Naive thymus-derived CD4-positive, alpha-beta T cell (primary cell): ENCODE measurements at places on chromosomes 11 and 22.
A peak's percentile ranks its signal among the peaks of the same experiment; 100 is the strongest.

GRCh38 chr11:132886335-132886734 lies 646.0 kb downstream of the OPCML start:
- no peak for DNase-seq

- no peak for DNase-seq
Observed at GRCh38 chr22:48639896-48640748, 1187.6 kb downstream of the BRD1 start.

DNA sequence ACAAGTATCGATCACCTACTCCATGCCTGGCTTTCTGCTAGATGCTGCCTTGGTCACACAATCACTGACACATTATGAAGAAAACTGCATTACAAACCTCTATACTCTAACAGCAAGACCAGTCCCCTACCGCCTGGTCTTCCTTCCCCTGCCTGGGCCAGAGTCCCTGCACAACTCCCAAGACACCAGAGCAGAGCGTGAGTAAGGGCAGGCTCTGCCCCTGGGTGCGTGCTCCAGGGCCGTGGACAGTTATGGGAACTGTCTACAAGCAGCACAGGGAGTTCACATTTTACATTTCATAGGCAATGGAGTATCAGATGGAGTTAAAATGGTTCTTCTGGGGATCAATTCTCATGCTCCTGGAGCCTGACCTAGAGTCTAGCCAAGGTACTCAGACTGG lies 6.5 kb downstream of the FZD4 start:
- no peak for DNase-seq

DNA sequence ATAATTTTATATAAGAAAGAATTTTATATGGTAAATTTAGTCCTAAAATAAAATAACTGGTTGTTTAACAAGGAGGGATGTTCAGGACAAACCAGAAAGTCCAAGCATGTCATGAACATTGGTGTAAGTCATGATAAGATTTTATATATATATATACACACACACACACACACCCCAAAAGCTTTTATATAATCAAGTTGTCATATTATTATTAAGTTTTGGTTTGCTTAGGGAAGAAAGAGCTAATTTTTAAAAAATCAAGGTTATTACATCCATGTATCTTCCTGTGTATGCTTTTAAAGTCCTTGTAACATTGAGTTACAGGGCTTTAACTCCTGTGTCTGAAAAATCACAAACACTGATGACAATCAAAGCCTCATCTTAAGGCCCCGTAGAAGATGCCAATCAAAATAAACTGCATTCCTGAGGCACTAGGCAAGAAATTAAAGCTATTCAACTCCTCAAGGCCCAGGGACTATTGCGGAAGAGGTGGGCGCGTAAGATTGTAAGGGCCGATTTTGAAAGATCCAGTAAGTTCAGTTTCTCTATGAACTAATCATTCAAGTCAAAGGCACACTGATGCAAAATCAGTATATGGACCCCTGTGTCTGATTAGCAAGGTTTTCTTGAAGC lies 16.8 kb downstream of the APOL6 start:
- no peak for DNase-seq

DNA sequence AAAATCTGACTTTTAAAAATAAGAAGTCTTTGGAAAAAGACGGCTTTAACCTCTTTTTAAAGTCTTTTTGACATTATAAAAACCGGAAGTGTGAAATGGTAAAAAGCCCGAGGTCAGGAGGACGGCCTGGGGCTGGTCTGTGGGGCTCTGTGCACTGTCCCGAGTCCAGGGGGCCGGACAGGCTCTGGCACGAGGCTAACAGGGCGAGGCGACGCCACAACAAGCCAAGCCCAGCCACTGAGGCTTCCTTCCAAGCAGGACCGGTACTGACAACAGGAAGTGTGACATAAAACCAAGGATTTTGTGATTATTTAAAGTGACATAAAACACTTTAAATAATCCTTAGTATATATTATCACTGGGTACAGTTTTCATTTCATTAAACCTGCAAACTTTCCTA lies 39.2 kb downstream of the BRD1 start:
- no peak for DNase-seq

- DNase-seq = no peak
Observed at GRCh38 chr11:62193952-62194351, 3.9 kb downstream of the SCGB1D1 start.

- DNase-seq = no peak
Observed at GRCh38 chr11:43498561-43498960, 139.8 kb downstream of the TTC17 start.

DNA sequence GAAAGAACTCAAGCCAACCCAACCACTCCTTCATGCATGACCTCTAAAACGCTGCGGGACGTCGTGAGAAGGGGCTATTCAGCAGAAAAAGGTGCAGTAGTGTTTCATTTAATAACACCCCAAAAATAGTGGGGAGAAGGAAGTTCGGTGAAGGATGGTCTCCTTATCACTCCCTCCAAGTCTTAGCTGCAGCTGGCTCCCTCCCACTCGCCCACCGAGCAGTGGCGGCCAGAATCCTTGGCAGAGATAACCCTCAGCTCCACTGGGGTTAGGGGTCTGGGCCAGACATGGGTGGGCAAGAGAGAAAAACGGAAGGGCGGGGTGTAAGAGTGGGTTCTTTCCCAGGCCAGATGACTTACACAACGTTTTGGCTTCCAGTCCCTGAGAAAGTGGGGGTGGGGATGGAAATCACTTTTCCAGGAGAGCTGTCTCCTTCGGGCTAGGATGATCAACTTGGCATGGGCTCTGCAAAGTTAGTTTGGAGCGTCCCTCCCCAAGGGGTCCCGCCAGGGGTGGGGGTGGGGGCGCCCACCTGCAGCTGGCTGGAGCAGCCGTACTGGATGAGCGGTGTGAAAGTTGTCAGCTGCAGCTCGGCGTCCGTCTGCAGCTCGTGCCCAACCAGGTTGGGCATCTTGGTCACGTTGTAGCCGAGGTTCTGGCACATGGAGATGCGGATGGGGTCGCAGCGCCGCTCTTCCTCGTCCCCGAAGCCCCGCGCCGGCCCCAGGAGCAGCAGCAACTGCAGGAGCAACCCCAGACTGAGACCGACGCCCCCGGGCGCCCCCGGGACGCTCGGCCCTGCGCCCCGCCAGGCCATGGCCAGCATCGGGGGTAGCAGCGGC lies 705 bp downstream of the FZD4 start:
- no peak for DNase-seq

DNA sequence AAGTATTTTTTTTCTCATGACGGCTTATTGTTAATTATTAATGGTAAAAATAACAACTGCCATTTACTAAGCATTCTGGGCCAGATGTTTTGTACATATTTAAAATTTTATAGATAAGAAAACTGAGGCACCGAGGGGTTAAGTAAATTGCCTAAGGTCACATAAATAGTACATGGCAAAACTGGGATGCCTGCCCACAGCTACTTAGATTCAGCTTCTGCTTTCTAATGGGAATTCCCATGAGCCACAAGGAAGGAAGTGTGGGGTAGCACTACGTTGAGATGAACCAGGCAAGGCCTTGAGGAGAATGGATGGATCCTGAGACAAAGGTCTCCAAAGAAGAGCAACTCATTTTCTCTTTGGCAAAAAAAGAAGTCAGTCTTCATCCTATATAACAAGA lies 11.9 kb upstream of the PHF21A start:
- DNase-seq = no peak

DNA sequence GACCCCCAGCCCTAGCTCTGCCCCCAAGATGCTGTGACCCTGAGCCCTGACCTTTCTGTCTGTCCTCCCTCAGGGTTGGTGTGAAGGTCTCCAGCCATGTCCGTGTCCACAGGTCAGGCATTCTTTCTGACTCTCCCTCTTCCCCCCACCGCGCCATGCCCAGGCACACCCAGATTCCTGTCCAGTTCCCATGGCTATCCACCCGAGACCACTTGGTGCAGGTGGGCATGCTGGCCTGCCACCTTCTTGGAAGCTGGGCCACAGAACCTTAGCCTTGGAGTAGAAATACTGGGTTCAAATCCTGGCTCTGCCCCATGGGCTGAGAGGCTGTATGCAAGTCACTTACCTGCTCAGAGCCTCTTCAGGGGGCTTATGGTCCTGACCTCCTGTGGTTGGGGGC lies 2.3 kb upstream of the PLCB3 start:
- DNase-seq = no peak

- no peak for DNase-seq
Observed at GRCh38 chr22:38072322-38073149, 11.4 kb downstream of the SLC16A8 start.

GRCh38 chr22:38325587-38325986 lies 8.4 kb upstream of the CSNK1E start:
- DNase-seq = no peak

- DNase-seq = no peak
Observed at GRCh38 chr11:133508468-133508867, 23.8 kb downstream of the OPCML start.

- no peak for DNase-seq
Observed at GRCh38 chr22:23383491-23384361, 196.4 kb downstream of the IGLL1 start.

GRCh38 chr22:28795932-28796856 lies 4.2 kb downstream of the XBP1 start:
- no peak for DNase-seq

DNA sequence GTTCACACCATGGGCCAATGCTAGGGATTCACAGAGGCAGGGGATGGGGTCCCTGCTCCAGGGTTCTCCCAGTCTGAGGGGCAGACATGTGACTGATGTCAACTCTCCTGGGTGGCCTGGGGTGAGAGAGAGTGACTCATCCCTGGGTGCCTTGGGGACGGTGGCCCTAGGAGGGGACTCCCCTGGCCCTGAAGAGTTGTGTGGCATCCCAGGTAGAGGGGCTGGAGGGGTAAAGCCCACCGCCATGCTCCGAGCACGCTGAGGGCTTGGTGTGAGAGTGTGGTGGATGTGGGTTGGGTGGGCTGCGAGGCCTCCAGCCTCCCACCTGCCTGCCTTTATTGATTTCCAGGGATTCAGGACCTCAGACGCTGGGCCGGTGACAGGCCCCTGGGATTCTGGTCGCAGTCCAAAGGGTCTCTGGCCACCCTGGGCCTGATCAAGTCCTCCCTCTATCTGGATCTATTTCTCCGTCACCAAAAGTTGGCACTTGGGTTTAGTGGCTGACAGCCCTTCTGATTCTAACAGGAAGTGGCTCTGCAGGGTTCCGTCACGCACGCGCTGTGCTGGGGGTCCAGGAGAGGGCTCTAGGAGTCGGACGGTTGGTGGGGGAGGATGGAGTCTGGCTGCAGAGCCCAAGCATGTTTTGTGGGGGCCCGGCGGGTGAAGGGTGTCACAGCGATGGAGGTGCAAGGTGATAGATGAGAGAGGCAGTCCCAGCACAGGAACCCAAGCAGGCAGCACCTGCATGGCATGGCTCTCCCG lies 27.3 kb upstream of the WNT7B start:
- no peak for DNase-seq

GRCh38 chr11:7844986-7845385 lies 48.2 kb upstream of the OR5P2 start:
- no peak for DNase-seq

DNA sequence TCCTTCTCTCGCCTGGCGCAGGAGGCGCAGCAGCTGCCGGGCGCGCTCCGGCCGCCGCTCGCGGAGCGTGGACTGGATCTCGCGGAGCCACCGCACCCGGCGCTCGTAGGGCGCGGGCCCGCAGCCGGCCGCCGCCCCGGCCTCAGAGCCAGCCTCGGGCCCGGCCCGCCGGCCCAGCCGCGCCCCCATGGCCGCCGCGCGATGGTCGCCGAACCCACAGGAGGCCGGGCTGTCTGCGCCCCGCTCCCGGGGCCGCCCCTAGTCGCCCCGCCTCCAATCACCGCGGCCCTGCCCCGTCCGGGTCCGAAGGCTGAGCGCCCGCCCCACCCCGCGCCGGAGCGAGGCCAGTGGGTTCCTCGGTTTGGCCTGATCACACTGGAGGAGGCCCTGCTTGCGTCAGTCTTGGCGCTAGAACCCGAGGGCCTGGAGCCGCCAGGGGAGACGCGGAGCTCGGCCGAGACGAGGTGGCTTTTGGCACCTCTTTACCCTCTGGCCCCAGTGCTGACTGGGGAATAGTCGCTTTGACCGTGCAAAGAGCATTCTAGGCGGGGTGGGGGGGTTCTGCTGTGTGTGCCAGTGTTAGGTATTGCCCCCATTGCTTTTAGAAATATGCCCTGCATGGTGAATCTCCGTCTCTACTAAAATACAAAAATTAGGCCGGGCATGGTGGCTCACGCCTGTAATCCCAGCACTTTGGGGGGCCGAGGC lies at the start of gene LRRC75B:
Gene LRRC75B, minus strand, starts transcription at position 223 of the 708 bp plus-strand sequence. Its CDS starts 34 bp downstream, at position 189.
- DNase-seq = no peak

GRCh38 chr11:58061813-58062212 lies 31.1 kb downstream of the OR6Q1 start:
- DNase-seq = no peak

DNA sequence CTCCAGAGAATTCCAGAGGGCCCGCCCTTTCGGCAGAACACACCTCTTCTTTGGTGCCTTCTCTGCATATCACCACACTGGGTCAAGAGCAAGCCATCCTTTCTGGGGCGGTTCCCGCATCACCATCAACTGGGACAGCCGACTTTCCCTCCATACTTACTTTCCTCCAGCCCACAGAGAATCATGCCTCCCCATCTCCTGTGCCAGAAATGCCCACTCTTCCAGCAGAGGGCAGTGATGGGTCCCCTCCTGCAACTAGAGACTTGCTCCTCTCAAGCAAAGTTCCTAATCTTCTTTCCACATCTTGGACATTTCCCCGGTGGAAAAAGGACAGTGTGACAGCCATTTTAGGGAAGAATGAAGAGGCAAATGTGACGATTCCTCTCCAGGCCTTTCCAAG lies 157.7 kb downstream of the C11orf91 start:
- DNase-seq = no peak

- DNase-seq = no peak
Observed at GRCh38 chr11:111836162-111836561, 35.2 kb downstream of the ALG9 start.

DNA sequence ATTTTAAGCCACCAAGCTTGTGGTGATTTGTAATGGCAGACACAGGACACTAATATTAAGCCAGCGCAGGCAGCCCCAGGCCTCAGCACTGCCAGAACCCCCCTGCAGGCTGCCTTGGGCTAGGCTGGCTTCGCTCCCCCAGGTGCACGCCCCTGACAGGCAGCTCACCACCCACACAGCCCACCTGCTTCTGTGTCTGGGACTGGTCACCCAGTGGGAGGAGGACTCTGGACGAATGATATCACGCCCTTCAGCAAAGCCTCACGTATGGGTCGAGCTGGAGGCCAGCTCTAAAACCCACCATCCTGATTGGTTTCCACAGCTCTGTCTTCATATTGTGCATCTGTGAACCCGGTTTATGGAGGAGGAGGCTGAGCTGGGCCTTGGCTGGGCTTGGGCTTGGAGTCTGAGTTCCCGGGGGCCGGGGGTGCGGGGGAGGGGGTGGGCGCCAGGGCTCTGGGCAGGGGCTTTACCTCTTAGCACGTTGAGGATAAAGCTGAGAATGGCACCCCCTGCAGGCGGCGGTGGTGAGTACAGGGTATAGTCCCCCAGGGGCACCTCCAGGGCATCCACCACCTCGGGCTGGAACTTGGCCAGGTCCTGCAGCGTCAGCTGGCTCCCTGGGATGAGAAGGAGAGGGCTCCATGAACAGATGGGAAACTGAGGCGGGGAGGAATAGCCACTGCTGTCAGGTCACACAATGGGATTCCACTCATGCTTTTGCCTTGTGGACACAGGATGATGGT lies 13.8 kb downstream of the GGT5 start:
- peak; percentile 40 for DNase-seq

GRCh38 chr11:12800032-12800671 lies 125.9 kb downstream of the TEAD1 start:
- DNase-seq = no peak
